Stimulated activated CD4-positive, alpha-beta T cell treated with anti-CD3 and anti-CD28 coated beads, Interleukin-15, amount 100 ng/mL, for 48 hours (primary cell): ENCODE measurements at places on chromosomes 6 and 20.

DNA sequence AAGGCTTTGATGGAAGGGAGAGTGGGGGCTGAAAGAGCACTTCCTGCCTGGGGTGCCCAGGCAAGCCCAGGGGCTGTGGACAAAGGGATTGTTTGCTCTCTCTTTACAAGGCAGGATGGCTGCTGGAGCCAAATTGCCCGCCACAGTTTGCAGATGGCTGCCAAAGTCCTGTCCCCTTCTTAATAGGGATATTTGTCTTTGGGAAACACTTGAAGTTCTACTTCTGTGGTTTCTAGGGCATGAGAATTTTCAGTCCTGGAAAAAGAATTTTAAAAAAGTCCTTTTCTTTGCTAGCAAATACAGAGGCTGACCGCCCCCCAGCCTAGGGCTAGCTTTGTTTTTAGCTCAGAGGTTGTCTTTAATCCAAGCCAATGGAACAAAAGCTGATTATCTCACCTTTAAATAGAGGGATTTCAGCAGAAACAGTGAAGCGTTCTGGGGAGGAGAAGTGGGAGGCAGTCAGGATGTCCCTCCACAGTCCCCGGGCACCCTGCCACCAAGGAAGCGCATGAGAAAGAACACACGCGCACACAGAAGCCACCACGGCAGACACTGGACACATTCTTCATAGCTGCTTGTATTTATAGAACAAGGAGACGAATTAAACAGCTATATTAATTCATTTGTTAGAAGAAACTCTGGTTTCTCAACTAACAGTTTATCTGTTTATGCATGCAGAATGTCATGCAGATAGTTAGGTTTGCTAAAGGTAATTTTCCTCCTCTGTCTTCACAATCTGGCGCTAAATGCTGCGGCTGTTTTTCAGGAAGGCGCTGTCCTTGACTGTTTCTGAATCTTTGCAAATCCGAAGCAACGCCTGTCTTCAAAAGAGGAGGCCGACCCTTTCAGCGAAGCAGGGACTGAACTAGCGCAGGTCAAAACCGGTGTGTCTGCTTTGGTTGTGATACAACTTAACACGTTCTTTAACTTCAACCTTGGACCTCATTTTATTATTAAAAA is 736.9 kb downstream of the QKI start:
- no peak for DNase-seq

DNA sequence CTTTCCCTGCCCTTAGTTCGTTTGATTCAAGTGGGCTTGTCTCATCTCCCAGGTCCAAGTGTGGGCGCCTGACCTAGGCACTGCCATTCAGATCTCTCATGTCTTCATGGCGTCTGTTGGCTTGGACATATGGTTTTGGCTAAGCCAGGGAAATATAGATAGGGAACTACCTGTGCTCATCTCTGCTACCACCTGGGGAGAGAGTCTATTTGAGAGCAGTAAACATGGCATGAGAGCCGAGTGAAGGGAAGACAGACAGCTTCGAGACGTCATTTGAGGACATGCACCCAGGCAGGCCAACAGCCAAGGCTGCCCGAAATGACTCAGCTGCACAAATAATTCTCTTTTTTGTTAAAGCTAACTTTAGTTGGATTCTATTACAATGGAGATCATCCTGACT is 370.7 kb upstream of the AGPAT4 start:
- DNase-seq = no peak

DNA sequence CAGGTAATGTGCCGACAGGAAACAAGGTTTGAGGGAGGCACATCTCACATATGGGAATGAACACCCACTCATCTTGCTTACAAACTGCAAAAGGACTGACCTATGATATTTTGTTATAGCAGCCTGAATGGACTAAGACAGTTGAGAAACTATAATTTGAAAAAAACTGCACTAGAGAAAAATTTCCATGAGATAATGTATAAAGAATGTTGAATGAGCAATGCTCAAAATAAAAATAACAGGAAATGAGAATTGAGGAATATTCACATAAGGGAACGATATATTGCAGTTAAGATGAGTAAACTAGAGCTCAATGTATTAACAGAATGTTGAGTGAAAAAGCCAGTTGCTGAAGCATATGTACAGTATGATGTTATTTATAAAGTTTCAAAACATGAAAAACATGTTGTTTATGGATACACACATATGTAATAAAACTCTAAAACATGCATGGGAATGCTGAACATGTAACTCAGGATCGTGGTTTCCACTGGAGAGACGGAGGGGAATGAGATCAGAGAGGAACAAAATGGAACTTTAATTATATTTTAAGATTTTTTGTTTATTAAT is 6.3 kb upstream of the TBC1D22B start:
- no peak for DNase-seq

DNA sequence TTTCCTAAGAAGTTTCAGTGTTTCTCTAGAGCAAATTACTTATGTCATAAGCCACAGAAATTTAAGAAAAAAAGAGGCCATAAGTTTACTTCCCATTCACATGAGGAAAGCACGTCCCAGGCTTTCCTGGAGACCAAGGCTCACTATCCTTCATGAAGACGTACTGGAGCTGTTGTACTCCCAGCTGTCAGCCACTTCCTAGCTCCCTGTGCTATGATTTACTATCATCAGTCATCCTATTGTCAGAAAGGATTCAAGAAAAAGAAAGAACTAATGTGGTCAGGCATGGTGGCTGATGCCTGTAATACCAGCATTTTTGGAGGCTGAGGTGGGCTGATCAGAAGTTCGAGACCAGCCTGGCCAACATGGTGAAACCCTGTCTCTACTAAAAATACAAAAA is 337.4 kb upstream of the SOX4 start:
- no peak for DNase-seq

GRCh38 chr6:89134723-89135122 is 11.1 kb upstream of the PM20D2 start:
- no peak for DNase-seq

GRCh38 chr20:20373091-20373571 is 5.2 kb downstream of the INSM1 start:
- DNase-seq = no peak
